AG04449 (cell line): ENCODE measurements at places on chromosomes 2 and 18.

DNA sequence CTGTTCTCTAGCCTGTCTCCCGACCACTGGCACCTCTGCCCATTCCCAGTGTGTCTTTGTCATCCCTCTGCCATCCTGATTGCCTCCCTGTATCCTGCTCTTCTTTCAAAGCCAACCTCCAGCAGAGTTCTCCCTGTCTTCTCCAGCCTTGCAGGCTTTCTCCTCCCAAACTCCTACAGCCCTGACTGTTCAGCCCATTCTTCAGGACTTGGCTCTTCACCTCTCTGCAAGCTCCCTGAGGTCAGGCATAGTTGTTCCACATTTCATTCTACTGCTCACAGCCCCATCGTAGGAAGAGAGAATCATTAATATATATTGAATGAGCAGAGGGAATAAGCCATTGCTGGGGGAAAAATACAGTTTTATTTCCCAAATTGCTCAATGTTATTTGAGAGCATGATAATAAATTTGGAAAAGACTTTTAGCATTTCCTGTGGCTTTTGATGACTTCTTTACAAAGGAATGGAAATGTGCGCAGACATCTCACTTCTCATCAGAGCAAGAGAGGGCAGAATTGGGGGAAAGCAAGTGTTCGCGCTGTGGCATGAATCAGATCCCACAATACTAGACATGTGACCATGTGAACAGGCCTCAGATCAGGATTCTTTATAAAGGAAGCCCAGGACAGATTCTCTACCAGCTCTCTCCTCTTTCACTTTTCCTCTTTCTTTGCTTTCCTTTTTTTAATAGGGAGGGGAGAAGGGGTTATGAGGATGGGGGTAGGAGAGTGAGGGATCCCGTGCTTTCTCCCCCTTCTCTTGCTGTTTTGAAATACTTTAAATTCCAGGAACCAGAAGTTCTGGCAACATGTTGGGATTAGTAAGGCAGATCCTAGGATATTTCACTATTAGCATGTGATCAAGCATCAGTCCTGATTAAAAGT is 37.4 kb downstream of the EPAS1 start:
- DNase-seq: peak; percentile 99

DNA sequence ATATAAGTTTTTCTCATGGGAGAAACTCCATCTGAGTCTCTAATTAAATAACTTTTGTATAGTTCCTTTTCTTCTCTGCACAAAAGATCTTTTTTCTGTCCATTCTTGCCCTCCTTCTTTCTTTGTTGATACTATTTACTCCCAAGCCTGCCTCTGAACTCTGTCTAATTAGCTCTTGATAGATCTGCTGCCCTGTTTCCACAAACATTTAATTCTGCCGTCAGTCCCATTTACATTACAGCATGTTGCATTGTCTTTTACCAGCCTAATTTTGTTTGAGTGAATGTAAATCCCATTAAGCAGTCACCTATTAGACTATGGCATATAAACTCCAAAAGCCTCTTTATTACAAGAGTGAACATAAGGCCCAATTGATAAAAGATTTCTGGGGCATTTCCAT is 254.4 kb downstream of the ERBB4 start:
- no peak for DNase-seq

DNA sequence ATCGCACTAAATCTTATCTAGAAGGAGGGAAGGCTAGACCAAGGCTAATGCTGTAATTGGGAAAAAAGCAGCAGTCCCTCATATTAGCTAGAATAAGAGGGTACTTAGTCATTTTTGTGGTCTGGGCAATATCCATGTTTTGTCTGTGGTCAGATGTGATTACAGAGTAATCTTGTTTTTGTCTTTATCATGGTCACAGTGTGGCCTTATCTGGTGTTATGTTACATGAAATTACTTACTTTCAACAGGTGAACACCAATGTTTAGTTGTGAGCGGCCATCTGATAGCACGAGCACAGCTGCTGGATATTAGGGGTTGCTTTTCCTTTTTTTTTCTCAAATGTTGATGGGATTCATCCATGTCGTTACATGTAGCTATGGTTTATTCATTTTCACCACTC is 23.7 kb upstream of the PLEKHM3 start:
- no peak for DNase-seq

GRCh38 chr2:217361483-217361880 is 501.6 kb upstream of the TNP1 start:
- DNase-seq: no peak

GRCh38 chr2:128447538-128447995 is 128.9 kb upstream of the HS6ST1 start:
- DNase-seq: no peak

- no peak for DNase-seq
Measured at GRCh38 chr2:148926981-148927401, 52.0 kb downstream of the KIF5C start.
